Right ventricle myocardium superior (tissue), 1 donor: ENCODE measurements at places on chromosomes 13 and 19. TPM values are rescaled to one million over a fixed set of nuclear protein-coding genes. Genes with fewer than 3 reads are reported as not detected.

GRCh38 chr13:76711550-76712182 is 174.5 kb downstream of the KCTD12 start:
- peak; percentile 35 for DNase-seq

The ZNF730 gene
- total RNA-seq = not detected

The INAFM1 gene
- total RNA-seq = 10.4 TPM

The URAD gene
- total RNA-seq = not detected
